ENCODE measurements at places on chromosomes 1 and 21.

GRCh38 chr1:60575326-60575977 lies 501.9 kb upstream of the C1orf87 start:
- peak; percentile 37 for DNase-seq

DNA sequence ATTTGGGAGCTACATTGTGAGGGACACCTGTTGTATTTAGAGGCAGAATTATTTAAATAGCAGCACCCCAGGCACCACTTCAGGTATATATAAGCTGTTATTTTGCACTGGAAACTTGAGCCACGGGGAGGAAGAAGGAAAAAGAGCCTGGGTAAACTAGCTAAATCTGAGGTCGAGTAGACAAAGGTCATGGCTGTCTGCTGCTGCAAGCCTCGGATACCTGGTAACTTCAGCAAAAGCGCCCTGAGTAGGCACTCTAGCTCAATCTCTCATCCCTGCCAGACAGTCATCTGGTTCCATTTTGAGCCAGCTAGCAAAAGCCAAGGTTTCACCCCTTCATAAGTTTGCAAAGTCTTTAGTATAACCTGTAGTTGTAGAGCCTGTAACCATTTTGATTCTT lies 101.9 kb upstream of the ZNF644 start:
- no peak for DNase-seq

- DNase-seq: no peak
Measured at GRCh38 chr1:41153750-41154274, 88.3 kb downstream of the SCMH1 start.

DNA sequence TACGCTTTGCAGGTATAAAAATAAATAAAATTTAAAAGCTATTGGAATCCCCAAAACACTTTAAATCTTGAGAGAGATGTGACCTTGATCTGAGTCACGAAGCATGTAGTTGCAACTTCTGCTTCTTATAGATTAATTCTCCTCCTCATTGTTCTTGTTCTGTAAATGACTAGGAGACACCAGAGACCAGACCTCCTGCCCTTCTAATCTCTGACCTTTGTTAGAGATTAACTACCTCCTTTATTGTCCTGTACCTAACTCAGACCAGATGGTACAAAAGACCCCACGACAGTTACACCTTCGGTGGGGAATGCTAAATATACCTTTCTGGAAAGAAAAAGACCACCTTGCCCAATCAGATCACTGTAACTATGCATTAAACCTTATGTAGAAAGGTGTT lies 76.9 kb upstream of the NEK2 start:
- DNase-seq: no peak

- no peak for DNase-seq
Measured at GRCh38 chr1:15876357-15877055, 29.0 kb downstream of the SPEN start.

DNA sequence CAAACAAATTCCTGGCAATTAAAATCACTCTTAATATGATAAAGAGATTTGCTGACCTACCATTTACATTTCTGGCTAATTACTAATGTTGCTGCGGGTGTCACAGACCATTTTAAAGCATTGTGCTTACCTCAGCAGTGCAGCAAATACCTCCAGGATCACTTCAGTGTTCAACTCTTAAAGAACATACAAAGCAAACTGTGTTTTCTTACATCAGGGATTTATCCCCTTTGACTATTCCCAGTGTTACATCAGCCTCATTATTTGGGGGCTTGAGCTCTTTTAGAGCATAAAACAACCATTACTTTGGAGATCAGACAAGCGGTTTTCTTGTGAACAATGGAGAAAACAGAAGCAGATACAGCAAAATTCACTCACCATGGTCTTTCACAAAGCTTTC lies 185.4 kb downstream of the LYPLAL1 start:
- DNase-seq: no peak

- no peak for DNase-seq
Measured at GRCh38 chr1:37537378-37537777, 16.7 kb downstream of the SNIP1 start.

GRCh38 chr21:23160914-23161313 lies 2162.7 kb downstream of the NCAM2 start:
- DNase-seq: peak; percentile 1

DNA sequence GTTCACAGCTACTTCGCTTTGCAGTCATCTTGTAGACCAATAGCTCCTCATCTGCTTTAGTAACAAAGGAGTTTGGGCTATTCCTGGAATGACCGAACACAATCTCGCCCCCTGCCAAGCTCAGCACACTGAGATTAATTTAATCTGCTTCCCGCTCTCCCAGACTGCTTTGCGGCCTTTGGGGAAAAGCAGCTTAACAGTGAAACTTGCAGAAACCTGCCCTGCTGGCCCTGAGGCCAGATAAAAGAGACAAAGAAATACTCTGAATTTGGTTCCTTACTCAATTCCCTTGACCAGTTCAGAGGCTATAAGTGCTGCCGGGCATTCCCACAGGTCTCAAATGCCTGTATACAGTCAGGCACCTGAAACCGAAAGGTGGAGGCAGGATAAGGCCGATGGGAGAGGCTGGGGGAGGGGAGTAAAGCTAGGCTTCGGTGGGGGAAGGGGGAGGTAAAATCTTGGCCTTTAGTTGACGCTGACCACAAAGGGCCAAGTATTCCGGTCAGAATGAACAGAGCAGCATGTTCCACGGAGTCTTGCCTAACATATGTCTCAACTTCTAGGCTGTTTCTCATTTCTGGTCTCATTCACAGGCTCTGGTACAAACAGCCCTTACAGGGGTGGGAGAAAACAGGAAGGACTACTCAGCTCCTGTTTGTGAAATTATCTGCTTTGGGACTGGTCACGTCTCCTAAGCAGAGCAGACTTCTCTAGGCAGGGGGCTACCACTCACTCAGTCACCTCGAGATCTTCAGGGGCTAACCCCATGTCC lies 17.7 kb upstream of the A3GALT2 start:
- DNase-seq: no peak

GRCh38 chr1:110466646-110467280 lies 15.8 kb downstream of the PROK1 start:
- DNase-seq: no peak

- peak; percentile 77 for DNase-seq
Measured at GRCh38 chr1:15100121-15100879, 53.2 kb upstream of the TMEM51 start.

DNA sequence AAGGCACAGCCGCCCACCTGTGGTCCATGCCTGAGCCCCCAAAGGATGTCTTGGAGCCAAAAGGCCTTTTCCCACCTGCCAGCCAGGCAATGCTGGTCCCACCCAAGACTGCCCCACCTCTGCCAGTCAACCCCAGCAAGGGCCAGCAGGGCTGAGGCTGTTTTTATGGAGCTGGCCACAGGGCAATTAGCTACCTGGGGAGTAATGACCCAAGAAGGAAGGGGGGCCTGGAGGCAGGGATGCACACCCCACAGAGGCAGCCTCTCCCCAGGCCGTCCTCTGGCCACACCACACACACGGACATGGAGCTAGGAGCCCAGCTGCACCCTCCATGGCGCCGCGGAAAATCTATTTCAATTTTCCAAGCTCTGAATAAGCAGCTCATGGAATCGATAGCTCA lies 27.2 kb downstream of the CHD5 start:
- no peak for DNase-seq

DNA sequence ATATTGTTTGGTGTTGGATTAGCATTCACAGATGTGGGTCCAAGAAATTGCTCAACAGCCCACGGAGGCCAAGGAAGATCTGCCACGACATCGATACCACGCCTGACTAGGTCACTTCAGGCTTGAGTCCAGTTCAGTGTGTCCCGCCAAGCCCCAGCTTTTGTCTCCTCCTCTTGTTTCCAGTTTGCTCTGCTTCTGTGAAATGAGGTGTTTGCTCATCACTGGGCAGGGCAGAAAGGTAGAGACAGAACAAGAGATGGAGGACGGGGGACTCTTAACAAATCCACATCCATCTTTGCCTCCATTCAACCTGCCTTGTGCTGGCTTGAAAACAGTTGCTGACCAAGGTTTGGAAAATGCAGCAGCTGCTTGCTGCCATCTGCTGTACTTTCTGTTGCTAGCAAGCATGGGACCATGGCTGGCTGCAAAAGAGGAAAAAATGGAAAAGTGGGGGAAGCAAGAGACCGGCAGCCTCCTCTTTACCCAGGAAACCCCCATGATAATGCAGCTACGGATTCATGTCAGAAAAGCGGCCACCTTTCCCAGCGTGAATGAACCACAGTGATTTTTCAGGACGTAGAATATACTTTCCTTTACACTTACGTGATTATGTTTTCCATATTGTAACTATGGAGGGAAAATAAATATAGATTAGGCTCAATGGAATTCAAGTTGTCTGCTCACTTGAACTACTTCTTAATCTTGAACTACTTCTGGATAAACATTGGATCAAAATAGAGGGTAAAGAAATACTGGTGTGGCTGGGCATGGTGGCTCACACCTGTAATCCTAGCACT lies 80.2 kb upstream of the GREM2 start:
- peak; percentile 18 for DNase-seq

GRCh38 chr1:21192871-21193270 lies 16.2 kb upstream of the EIF4G3 start:
- DNase-seq: no peak

GRCh38 chr1:16050328-16050727 lies 6.7 kb downstream of the CLCNKB start:
- no peak for DNase-seq

DNA sequence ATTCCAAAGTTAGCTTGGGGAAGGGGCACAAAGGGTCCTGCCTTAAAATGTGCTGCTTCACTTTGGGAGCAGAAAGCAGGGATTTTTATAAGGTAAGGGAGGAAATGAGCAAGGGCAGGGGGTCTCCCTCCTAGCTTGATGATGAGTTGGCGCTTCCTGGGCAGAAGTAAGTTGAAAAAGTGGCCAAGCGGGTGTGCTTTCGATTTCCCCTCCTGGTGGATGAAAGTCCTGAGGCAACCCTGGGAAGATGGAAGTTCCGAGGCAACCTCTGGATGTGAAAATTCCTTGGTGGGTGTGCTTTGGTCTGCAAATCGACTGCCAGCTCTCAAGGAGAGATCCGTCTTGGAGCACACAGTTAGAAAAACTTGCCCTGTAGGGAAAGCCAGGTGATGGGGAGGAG lies 41.7 kb upstream of the CD2 start:
- peak; percentile 36 for DNase-seq

GRCh38 chr1:95171270-95172245 lies 54.4 kb downstream of the TLCD4 start:
- no peak for DNase-seq

GRCh38 chr1:77536813-77537212 lies 145.6 kb downstream of the ZZZ3 start:
- no peak for DNase-seq

DNA sequence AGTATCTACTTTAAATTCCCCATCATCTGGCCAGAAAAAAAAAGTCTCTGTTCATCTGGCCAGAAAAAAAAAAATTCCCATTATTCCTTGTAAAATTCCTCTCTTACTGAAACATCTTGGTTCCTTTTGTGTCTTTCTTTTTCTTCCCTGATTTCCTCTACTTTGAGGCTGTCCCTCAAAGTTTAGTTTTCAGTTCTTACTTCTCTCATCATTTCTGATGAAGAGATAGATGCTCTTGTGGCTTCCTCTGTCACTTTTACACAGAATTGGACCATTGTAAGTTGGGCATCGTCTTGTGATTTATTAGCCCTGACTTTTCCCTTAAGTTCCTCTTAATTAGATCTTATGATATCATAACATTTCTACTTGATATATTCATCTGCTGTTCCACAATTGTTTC lies 6.5 kb downstream of the SOAT1 start:
- peak; percentile 29 for DNase-seq

- no peak for DNase-seq
Measured at GRCh38 chr1:180762796-180763195, 131.0 kb downstream of the XPR1 start.

- no peak for DNase-seq
Measured at GRCh38 chr1:11157394-11157793, 31.8 kb upstream of the ANGPTL7 start.

DNA sequence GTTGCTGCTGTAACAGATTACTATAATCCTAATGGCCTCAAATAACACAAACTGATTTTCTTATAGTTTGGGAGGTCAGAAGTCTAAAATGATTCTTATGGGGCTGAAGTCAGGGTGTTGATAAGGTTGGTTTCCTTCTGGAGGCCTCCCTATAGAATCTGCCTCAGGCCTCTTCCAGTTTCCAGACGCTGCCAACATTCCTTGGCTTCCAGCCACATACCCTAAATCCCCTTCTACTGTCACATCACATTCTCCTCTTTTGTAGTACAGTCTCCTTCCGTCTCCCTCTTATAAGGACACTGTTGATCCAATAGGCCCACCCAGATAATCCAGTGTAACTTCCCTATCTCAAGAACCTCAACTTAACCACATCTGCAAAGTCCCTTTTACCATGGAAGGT lies 145.3 kb upstream of the NCAM2 start:
- DNase-seq: no peak

GRCh38 chr1:30693366-30693765 lies 30.0 kb downstream of the MATN1 start:
- DNase-seq: no peak

- peak; percentile 45 for DNase-seq
Measured at GRCh38 chr1:161046605-161047228, 940 bp upstream of the USF1 start.

GRCh38 chr1:172180501-172181285 lies 239.8 kb upstream of the C1orf105 start:
- peak; percentile 86 for DNase-seq

GRCh38 chr1:113592230-113592629 lies 167.1 kb downstream of the PHTF1 start:
- DNase-seq: no peak

- DNase-seq: no peak
Measured at GRCh38 chr1:43970911-43971310, 1.1 kb downstream of the DPH2 start.

GRCh38 chr1:21289700-21290545 lies at the start of gene ECE1:
ECE1 (minus strand) TSS chr1:21290463; CDS start chr1:21290414, 49 bp downstream.
- peak; percentile 61 for DNase-seq

DNA sequence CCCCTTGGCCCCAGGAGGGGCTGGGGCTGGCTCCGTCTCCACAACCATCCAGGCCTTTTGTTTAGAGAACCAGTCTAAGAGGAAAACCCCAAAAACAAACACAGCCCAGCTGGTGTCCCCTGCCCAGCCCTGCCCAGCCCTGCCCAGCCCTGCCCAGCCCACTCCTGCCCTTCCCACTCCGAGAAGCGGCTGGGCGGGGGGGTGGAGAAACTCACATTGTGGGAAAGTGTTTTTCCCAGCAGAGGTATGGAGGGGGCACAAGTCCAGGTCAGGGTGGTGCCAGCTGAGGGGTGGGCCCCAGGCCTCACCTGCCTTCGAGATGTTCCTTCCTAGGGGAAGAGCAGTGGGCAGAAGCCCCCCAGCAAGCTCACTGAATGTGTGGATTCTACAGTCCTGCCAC lies 10.0 kb upstream of the FAM131C start:
- DNase-seq: no peak

DNA sequence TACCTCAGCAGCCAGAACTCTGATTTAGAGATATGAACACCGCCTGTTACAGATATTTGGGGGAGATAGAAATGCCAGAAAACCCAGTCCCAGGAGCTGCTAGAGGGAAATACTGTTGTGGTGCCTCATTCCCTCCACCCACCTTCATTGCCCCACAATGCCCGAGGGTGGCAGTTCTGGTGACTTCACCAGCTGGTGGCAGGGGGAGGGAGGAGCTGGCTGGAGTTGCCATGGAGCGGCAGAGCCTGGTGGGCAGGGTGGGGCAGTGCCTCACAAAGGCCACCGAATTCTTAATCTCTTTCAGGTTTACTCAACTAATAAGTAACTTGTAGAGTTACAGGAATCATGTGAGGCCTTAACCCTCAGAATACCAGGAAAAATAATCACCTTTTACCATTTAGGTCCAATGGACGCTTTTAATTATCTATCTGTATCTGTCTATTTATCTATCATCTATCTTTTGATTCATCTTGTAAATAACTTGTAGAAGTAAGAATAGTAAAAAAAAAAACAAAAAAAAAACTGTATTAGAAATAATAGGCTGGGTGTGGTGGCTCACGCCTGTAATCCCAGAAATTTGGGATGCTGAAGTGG lies 11.7 kb upstream of the S100A11 start:
- peak; percentile 92 for DNase-seq
